ENCODE measurements at places on chromosomes 7 and 10.

- DNase-seq, result no peak
Measured at GRCh38 chr7:49099587-49100326, 175.4 kb downstream of the CDC14C start.

DNA sequence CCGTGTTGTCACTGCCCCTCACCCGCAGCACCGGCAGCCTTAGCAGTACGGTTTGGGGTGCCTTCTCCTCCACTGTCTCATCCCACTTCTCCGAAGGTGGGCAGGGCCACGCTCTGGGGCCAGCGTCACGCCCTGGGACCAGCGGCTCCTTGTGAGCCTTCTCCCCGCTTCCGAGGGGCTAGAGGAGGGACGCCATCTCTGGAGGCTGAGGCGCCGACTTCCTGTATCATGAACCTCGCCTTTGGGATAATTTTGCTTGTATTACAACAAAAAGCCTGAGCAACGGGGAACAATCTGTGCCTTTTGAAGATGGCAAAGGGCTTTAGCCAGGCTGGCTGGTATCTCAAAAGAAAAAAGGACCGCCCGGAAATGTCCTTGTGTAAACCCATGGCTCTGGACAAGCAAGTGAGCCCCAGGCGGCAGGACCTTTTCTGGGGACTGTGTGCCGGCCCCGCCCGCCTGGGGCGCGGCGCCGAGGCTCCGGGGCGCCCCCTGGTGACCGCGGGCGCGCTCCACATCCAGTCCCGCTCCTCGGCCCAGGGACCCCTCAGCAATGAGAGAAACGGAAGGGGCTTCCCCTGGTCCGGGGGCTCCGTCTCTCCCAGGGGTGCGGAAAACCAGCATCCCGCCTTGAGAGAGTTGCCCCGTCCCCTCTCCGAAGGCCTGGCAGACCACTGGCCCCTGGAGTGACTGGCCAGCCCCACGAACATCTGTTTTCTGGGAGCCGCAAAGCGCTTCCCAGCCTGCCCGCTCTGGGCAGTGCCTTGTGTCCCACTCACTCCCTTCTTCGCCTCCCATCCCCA, 3.8 kb downstream of the DEPP1 start:
- peak; percentile 79 for DNase-seq

GRCh38 chr7:86926732-86927131, 132.7 kb downstream of the ELAPOR2 start:
- no peak for DNase-seq

- DNase-seq, result no peak
Measured at GRCh38 chr10:30765616-30766015, 136.1 kb upstream of the LYZL2 start.

GRCh38 chr7:24227603-24228359, 56.2 kb upstream of the NPY start:
- no peak for DNase-seq

GRCh38 chr7:35874886-35875285, 74.0 kb downstream of the SEPTIN7 start:
- no peak for DNase-seq

DNA sequence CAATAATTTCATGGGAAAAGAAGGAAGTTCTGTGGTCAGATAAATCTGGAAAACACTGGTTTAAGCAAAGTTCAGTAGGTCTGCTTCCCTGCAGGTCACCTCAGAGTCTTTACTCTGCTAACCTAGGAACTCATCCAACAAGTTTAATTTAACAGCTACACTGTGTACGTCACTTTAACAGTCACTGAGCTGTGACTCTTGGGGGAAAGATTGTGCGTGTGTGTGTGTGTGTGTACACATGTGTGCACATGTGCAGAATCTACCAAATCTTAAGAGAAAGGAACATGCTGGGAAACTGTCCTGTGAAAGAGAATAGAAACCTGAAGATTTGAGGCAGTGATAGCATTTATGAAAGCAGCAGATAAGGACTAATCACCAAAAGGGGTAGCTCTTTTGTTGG, 62.6 kb downstream of the IKZF1 start:
- no peak for DNase-seq

DNA sequence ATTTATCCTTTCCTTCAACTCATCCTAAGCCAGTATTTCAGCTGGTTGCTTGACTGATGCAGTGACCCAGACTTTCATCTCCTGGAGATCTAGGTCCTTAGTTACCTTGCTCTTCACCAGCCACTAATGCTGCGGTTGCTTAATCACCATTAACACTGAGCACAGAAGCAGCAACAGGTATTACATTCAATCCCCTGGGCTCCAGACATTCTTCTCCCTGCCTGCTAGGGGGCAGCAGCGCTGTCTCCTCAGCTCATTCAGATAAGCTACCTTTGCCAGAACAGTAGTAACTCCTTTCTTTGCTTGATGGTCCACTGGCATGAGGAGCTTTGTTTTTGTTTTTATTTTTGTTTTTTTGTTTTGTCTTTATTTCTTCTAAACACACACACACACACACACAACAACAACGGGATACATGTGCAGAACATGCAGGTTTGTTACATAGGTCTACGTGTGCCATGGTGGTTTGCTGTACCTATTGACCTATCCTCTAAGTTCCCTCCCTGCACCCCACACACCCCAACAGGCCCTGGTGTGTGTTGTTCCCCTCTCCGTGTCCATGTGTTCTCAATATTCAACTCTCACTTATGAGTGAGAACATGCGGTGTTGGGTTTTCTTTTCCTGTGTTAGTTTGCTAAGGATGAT, 1043.2 kb upstream of the C7orf33 start:
- DNase-seq, result no peak

DNA sequence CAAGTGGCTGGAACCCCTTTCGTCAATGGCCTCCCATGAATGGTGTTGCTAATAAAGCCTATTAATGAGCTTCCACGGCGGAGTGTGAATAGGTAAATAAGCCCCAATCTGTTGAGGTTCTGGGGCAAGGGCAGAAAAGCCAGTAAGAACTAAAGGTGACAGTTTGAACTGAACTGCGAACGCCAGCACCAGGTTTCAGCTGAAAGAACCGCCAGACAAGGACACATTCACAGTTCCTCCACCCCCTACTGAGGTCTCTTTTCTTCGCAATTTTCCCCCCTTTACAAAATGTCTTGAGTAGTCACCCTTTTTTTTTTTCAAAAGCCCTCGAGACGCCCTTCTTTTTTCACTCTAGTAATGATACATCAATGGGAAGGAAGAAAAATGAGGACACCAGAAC, 2.4 kb upstream of the FGFR2 start:
- no peak for DNase-seq

DNA sequence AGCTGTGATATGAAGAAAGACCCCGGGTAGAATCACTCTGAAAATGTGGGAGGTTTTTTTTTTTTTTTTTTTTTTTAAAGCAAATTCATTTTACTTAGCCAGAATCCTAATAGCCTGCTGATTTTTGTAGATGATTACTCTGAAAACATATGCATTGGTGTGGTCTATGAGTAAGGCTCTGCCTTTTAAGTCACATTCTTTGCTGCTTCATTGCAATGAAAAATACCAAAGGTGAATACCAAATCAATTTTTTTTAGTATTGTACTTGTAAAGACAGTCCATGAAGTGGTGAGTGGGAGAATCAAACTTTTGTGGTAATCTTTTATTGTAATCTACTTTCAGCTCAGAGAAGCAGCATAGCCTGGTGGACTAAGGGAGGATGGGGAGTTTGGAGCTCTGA, 130.3 kb downstream of the SDK1 start:
- DNase-seq, result no peak

DNA sequence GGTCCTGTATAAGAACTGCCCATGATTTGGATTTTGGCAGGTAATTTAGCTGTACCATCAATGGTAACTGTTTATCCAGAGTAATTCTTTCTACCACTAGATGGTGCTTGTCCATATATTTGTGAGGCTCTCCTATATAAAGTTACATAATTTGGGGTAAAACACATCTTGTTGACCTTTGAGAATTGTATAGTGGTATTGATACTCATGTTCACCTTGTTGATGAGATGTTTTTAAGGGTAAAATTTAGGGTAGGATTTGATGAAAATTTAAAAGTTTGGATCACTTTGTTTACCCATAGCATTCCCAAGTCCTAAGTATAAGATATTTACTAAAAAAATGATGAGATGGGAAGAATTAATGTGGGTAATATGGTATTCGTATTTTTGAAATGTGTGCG, 31.6 kb downstream of the ST7 start:
- no peak for DNase-seq

DNA sequence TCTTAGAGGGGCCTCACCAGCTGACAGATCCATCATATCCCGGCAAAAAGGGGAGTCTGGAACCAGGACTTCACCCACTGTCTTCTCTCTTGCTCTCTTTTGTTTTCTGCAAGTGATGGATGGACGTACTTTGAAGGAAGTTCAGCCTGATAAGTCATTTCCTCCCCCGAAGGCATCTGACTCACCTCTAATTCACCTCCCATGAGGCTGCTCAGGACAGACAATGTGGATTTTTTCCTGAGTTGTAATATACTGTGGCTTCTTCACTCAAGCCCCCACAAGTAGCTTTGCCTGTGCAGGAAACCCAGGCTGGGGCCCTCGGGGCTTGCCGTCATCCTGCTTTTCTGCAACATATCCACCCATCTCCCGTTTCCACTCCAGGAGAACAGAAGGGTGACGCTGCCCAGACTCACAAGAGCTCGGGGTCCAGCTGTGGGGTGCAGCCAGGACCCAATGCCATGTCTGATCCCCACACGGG, 70.4 kb downstream of the ASB13 start:
- no peak for DNase-seq

DNA sequence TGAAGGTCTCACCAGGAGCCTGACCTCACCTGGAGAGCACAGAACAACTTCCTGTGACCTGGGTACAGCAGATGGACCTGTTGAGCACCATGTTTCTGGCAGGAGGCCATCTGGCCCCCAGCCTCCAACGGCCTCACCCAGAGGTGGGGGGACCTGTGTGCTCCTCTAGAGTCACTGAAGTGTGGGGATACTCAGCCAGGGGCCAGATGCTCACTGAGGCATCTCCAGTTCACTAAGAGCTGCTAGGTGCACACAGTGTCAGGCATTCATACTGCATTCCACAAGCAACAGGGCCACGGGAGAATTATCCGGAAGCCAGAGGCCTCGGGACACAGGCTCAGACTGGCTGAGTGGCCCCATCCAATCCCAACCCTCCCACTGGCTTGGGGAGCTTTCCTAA, 161.4 kb downstream of the TCERG1L start:
- DNase-seq, result no peak

GRCh38 chr10:69222157-69223027, 2.3 kb downstream of the HKDC1 start:
- no peak for DNase-seq

DNA sequence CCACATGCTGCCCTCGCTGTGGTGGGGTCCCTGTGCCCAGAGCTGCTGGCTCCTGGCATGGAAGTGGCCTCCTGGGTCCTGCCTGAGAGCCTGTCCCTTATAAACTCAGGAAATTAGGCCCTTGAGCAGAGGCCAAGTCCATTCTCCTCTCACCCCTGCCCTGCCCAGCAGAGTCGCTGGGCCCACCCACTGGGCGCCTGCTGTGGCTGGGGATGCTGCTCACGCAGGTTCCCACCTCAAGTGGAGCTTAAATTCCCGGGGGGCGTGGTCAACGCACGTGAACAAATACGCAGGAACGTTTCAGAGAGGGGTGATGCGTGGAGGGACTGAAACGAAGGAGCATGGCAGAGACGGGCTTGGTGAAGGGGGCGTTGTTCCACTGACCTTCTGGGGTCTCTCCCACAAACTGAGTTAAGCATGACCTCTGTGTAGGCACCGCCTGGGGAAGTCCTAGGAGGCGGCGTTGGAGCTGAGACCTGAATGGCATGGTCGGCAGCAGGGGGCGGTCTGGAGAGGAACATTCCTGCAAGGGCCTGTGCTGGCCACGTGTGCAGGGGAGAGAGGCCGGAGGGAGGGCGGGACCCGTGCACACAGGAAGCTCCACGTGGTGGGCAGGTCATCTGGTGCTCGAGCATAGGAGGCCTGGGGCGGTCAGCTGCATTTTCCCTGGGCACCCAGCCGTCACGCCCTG, 27.9 kb downstream of the FAM20C start:
- no peak for DNase-seq

GRCh38 chr10:4144817-4145216, 359.8 kb upstream of the KLF6 start:
- no peak for DNase-seq

DNA sequence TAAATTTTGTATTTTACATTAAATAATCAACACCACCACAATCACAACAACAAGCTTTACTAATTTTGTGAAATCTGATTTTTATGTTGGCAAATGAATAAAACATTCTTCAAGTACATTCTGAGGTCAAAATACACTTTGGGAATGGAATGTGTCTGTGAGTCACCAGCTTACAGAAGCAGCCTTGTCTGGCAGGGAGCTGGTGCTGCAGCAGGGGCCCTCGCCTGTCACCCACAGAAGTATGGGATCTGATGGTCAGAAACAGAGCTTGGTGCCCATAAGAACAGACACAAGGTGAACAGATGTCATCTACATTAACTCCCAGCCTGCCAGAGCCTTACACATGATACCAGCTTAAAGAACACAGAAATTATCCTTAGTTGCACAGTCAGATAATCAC, 496.9 kb downstream of the CCSER2 start:
- no peak for DNase-seq

DNA sequence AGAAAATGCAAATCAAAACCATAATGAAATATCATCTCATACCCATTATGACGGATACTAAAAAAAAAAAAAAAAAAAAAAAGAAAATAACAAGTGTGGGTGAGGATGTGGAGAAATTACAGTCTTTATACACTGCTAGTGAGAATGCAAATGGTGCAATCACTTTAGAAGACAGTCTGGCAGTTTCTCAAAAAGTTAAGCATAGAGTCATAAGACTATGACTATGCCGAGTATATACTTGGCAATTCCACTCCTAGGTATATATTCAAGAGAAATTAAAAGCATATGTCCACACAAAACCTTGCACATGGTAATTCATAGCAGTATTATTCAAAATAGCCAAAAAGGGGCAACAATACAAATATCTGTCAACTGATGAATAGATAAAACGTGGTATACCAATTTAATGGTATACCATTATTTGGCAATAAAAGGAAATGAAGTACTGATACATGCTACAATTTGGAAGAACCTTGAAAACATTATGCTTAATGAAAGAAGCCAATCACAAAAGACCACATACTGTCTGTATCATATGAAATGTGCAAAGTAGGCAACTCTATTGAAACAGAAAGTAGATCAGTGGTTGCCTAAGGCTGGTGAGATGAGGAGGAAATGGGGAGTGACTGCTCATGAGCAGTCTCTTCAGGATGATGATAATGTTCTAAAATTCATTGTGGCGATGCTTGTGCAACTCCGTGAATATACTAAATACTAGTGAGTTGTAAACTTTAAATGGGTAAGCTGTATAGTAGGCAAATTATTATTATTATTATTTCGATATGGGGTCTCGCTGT, 90.1 kb upstream of the NANOS1 start:
- no peak for DNase-seq

- DNase-seq, result no peak
Measured at GRCh38 chr7:26616235-26616634, 248.2 kb downstream of the SKAP2 start.

- DNase-seq, result no peak
Measured at GRCh38 chr10:124903111-124903510, 38.8 kb upstream of the ZRANB1 start.

DNA sequence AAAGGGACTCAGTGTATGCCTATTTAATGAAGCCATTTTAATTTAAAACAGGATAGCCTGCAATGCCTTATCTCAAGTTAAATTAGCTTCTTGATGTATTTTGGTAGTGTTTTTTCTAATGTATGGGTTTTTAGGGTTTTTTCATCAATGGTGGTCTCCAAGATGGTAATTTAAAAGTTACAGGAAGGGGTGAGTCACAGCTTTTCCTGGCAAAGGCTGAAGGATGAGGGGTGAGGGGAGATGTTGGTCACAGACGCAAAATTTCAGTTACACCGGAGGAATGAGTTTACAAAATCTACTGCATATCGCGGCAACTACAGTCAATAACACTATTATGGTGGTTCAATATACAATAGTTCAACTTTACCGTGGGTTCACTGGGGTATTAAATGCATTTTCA, 31.6 kb downstream of the CCDC3 start:
- DNase-seq, result peak; percentile 5
